Left hindlimb (tissue), 1 donor: ENCODE measurements at places on chromosomes 16 and 17.
A peak's percentile ranks its signal among the peaks of the same experiment; 100 is the strongest.

DNA sequence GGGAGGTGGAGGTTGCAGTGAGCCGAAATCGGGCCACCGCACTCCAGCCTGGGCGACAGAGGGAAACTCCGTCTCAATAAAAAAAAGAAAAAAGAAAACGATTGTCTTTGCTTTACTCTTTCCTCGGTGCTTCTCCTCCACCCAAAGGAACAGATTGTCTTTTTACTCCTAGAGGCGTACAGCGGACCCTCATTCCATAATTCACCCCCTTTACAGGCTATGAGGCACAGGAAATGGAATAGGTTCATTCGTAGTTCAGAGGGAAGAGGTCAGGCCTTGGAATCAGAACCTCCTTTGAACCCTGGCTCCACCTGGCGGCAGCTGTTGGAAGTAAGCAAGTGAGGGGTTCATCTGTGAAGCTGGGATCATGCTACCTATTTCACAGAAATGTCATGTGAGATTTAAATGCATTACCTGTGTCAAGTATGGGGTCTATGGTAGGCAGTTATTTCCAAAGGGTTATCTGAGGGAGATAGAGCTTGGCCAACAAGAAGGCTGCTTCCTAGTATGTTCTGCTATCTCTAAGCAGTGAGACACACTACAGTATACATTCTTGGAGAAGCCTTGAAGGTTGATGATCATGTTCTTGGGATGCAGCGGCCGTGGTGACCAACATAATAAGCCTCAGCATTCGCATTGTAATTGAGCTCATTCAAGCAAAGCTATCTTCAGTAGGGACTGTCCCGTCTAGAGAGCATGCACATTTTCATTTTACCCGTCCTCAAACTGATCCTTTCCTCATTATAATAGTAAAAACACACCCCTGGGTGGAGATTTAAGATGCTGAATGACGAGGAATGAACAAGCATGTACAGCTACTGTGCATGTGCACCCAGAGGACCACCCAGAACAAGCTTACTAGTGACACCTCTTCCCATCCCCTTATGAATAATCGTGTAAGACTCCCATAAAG lies 18.7 kb upstream of the ZNF689 start:
- DNase-seq: peak; percentile 72

GRCh38 chr16:3950343-3951193 lies 70.1 kb upstream of the CREBBP start:
- peak; percentile 92 for DNase-seq

- DNase-seq: no peak
Measured at GRCh38 chr16:6684076-6684673, 648.5 kb upstream of the RBFOX1 start.

DNA sequence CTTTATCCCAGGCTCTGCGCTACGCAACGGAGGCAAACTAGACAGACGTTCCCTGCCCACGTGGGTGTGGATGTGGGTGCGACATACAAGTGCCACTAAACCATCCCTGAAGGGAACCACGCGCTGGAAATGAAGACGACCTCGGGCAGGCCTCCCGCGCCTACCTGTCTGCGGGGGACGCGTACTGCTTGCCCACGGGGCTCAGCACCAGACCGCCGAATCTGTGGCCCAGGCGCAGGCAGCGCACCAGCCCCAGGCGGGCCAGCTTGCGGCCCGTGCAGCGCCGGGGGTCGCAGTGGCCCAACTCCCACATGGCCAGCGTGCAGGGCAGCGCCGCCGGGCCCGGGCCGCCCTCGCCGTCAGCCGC lies 480 bp downstream of the TSR3 start:
- DNase-seq: no peak

- DNase-seq: no peak
Measured at GRCh38 chr17:48247038-48247437, 139.5 kb downstream of the SNX11 start.

DNA sequence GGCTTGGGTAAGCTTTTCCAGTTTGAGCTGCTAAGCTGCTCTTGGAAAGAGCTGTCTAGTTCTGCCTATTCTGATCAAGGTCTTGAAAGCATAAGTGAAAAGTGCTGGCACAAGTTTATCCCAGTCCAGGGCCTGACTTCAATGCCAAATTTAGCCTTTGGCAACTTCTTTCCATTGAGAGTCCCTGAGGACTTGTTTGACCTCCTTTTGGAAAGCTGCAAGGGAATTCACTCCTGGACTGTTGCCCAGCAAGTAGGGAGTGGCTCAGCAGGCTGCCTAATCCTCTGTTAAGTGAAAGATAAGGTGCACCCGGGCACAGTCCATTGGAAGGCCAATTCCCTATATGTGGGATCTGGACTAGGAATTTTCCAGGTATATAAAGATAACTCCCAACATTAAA lies 16.0 kb upstream of the TANC2 start:
- DNase-seq: peak; percentile 52

DNA sequence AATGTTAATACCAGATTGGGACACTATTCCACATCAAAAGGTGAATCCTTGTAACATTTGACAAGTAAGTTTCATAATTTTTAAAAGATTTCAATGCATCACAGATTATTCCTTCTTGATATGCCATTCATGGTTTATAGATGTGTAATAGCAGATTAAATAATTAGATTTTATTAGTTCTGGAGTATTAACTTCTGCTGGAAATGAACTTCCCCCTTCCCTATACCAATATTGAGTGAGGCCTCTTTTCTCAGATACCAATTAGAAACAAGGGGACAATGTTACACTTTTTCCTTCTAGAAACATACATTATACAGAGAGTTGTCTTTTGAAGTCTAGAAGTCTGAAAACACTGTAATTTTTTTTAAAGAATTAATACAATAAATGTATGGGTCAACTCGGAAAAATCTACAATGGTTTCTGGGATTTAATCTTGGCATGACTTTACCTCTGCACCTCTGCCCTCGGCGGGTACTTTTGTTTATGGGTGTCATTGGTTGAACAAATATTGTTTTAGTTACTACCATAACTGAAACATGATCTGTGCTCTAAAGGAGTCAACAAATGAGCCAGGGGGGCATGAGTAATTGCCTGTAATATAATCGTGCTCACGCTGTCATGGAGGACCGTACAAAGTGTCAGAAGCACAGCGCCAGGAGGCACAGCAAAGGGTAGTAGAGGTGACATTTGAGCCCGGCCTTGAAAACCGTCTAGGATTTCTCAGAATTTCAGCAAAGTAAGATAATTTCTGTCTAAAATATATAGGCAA lies 8.2 kb downstream of the LRRC37B start:
- no peak for DNase-seq

GRCh38 chr17:30905742-30906100 lies 317 bp downstream of the TEFM start:
- DNase-seq: no peak

- DNase-seq: no peak
Measured at GRCh38 chr17:77651988-77652387, 306.5 kb upstream of the TNRC6C start.

DNA sequence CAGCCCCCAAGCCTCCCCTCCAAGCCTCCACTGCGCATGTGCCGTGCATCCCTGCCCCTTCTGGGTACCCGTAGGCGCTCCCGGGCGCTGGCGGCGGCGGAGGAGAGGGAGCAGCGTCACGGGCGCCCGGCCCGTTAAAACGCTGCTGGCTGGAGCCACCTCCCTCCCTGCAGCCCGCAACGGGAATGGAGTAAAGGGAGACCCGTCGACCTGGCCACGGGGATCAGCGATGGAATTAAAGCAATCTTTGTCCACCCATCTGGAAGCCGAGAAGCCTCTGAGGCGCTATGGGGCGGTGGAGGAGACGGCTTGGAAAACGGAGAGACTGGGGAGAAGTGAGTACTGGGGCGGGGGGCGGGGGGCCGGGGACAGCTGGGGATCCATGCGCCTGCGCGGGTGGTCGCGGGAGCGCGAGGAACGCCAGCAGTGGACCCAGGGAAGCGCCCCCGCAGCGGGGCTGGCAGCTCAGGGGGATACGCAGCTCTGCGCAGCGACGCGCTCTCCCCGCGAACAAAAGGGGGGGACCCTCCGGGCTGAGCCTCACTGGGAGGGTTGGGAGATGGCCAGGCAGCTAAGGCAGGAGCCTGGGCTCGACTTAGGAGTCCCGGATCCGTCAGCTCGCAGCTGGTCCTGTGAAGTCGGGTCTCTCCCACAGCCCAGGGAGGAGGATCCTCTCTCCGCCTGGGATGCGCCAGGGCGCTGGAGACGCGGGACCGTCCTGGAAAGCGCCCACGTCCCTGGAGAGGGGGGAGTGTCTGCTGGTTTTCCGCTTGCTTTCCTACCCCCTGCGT lies at the start of gene BMERB1:
BMERB1 (plus strand) TSS at position 164 of the 791 bp plus-strand sequence; CDS start at position 230, 66 bp downstream.
- peak; percentile 83 for DNase-seq

DNA sequence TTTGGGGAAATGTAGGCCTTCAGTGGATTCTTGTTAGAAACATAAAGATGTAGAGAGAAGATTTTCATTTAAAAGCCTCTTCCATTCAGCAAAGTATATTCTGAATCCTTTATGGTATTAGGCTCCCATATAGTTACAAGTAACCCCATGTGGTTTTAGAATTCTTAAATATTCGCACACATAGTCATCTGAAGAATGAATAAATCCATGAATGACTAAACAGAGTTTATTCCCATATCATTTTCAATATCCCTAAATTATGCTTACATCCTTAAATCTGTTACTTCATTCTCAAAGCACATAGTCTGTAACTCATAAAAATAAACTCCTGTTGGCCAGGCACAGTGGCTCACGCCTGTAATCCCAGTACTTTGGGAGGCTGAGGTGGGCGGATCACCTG lies 962.1 kb downstream of the KCNJ18 start:
- no peak for DNase-seq

GRCh38 chr17:81251094-81251708 lies 12.1 kb downstream of the NDUFAF8 start:
- DNase-seq: peak; percentile 64

- DNase-seq: no peak
Measured at GRCh38 chr17:72615627-72615991, 476.9 kb downstream of the SLC39A11 start.

DNA sequence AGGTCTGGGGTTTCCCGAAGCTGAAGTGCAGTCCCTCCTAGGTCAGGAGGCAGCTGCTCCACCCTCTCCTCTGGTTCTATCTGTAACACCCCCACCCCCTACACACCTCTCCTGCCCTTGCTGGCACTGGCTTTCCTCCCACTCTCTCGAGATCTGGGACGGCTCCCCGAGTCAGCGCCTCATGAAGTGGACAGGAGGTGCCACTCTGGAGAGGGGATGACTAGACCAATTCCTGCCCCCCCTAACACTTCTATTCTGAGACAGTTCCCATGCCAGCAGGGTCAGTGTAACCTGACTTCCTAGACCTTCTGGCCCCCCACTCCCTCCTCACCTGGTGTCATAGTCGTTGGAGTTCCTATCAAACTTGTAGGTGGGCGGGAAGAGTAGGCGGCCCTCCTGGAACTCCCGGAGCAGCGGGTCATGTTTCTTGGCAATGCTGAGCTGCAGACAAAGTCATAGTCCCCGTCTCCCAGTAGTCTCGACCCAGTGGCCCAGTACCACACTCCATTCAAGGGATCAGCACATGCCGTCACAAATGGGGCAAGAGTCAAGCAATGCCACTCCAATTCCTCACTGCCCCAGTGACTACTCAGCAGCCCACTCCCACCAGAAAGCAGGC lies 9.7 kb downstream of the INPP5K start:
- no peak for DNase-seq

DNA sequence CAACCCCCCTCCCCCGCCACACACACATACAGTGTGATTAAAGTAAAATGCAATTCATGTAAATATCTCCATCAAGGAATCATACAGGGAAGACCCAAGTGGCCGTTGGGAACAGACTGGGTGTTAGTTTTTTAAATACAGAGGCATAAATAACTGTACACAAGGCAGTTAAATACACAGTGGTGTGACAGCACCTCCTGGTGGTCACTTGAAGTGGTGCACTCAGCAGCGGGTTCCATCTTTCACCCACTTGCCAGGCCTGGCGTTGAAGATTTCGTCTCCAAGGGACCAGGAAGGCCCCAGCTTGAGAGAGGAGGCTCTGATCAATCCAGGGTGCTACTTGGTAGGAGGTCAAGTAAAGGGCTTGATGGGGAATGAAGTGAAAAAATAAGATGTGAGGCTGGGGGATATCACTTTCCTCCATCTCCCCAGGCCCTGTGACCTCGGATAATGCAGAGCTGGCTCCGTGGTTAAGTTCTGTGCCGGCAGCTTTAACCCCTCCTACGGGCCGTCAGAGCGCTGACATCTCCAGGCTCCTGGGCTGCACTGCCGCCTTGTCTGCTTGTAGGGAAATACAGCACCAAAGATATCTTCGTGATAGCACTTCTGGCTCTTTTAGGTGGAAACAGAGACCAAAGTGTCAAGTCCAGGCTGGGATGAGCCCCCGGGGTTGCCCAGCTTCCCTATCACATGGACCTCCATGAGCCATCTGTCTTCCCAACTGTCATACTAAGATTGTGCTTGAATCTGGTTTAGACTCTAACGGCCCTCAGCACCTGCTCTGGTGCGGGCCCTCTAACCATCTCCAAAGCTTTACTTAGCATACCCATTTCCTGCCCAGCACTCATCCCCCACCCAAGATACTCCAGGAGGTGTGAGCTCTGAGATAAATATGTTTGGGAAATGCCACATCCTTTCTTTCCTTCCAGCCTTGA lies 20.7 kb downstream of the LGALS9 start:
- DNase-seq: peak; percentile 53

DNA sequence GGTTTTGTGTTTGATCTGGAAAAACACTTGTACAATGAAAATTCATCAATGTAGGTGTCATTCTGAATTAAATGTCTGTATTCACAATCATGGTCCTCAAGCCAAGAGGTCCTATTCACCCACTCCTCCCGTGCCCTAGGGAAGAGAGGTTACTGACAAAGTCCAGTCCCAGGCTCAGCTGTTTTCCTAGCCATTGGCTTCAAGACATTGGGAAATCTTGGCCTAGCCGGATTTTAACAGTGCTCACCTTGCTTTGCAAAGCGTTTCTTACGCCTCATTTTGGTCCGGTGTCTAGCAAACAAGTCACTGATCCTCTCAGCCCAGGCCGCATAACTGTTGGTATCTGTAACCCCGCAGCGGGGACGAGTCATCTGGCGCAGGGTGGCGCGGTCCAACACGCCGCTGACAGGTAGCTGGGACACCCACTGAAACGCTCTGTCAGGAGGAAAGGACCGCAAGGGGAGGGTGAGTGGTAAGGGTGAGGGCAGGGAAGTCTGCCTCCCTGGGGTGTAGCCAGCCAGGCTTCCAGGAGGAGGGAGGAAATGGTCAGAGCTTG lies 16.7 kb downstream of the MMP28 start:
- DNase-seq: no peak

DNA sequence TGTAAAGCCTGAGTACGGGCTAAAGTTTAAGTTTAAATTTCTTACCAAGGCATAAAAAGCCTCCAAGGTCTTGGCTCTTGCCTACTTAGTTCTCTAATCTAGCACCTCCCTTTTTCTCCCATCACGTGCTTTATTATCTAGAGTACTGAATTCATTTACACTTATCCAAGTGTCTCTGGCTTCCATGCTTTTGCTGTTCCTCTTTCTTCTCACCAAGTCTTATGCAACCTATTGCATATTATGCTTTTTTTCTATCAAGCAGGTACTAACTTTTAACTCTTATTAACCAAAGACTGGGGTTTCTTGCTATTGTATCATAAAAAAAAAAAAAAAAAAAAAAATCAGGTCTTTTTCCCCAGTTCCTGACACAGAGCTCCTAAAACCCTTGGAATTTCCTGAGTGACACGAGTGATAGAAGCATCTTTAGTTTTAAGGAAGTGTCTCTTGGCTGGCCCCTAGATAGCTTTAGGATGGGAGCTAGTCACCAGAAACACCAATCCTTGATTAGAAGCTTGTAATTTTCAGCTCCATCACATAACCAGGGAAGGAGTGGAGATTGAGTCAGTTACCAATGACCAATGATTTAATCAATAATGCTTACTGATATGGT lies 44.9 kb downstream of the SSH2 start:
- DNase-seq: no peak

GRCh38 chr17:10724546-10725195 lies 5.2 kb downstream of the TMEM220 start:
- no peak for DNase-seq
